ENCODE measurements at places on chromosomes 4 and X.
A peak's percentile ranks its signal among the peaks of the same experiment; 100 is the strongest.

DNA sequence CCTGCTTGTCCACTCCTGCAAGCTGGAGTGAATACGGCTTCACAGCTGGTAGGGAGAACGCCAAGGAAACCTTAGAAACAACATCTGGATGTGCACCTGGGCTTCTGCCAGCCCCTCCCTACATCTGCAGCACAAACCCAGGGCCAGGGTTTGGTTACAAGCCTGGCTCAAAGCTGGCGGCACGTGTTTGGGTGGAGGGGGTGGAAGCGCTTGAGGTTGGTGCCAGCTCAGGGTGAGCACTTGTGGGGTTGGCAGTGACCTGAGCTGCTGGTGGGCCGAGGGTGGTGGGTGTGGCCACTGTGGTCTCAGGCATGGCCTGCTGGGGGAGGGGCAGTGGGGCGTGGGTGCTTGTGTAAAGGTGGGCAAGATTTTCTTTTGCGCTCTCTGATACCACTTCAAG lies 15.6 kb downstream of the ELF4 start:
- DNase-seq = no peak

GRCh38 chr4:39698424-39699009 lies 581 bp downstream of the UBE2K start:
- peak; percentile 54 for DNase-seq

DNA sequence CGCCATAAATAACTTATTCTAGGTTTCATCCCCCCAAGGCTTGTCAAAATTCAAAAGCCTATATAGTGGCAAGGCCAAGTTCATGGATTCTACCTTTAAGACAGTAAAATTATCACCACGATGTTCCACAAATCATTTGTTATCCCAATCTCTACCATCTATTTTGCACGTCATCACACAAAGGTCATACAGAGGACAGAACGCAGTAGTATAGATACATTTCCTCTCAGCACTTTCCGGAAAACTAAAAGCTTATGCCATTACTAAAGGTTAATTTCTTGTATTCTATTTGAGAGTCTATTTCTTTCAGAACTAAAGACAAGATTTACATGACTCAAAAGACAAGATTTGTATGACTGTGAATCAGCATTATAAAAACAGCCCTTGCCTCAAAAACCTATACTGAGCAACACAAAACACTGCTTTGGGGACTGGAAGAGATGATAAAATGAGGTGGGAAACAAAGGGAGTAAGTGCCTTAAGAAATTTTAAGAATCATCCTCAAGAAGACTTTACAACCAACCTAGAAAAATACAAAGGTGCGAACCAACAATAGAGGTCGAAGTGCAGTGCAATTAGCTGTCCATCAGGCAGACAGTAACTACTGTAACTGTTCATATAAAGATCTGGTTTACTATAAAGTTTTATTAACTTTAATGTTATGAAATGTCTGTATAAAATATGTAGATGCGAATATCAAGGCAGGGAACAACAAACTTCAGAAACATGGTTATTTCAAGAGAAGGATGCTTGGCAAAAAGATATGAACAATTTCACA lies 7.6 kb downstream of the UBE2D3 start:
- DNase-seq = no peak

GRCh38 chr4:36919721-36920120 lies 324.8 kb upstream of the NWD2 start:
- no peak for DNase-seq

DNA sequence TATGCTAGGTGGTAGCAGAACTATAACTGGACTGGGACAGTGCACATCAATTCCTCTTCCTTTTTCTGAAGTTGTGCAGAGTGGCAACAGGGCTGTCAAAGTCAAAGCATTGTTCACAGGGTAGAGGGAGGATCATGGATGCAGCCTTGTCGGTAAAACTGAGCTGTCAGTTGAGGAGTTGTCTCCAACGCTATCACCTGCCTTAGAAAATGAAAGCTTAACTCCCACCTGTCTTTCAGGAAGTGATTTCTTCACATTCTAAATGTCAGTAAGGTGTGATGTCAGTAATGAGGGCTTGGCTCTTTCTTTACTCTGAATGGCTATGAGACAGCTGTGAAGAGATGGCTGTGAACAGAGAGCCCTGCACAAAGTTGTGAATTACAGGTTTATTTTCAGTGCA lies 66.4 kb upstream of the BANK1 start:
- DNase-seq = no peak

- DNase-seq = no peak
Measured at GRCh38 chrX:148513661-148514060, 13.2 kb downstream of the AFF2 start.

DNA sequence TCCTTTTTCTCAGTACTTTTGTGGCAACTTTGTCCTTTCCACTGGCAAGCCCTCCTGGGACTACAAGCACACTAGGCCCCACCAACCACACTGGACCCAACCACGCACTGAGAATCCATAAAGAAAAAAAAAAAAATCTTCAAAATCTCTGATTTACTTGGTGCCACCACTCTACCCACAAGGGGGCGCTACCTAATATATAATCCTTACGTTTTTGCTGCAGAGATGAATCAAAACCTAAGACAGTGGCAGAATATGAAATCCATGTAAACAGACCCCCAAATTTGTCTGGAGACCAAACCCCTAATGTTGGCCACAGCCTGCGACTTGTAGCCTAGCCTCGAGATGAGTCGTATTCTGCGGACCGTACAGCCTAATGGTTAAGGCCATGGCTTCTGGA lies 63.5 kb upstream of the ARHGAP36 start:
- no peak for DNase-seq

- peak; percentile 68 for DNase-seq
Measured at GRCh38 chrX:150508451-150509367, 59.7 kb upstream of the MTM1 start.

DNA sequence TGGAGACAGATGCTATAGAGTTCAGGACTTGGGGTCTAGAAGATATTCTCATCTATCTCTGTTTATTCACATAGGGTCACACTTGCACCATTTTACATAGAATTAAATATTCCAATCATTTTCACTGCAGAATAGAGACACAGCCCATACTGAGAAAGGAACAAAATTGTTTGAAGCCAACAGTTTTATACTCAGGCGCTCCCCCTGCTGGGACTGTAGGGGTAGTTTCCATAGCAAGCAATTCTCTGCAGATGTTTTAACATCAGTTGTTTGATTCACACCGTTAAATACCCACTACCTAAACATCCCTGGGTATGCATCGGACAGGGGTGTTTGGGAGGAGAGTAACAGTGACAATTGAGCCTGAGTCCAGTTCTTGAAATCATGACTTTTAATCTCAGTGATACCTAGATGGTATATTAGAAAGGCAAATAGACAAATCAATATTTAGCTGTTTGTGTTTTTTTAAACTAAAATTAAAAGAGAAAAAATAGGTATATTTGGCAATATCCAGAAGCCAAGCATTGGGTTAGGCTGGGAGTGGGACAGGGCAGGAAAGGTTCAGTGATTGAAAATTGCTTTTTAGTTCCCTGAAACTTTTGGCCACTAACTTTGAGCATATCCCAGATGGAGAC lies 33.8 kb downstream of the LONRF3 start:
- no peak for DNase-seq

DNA sequence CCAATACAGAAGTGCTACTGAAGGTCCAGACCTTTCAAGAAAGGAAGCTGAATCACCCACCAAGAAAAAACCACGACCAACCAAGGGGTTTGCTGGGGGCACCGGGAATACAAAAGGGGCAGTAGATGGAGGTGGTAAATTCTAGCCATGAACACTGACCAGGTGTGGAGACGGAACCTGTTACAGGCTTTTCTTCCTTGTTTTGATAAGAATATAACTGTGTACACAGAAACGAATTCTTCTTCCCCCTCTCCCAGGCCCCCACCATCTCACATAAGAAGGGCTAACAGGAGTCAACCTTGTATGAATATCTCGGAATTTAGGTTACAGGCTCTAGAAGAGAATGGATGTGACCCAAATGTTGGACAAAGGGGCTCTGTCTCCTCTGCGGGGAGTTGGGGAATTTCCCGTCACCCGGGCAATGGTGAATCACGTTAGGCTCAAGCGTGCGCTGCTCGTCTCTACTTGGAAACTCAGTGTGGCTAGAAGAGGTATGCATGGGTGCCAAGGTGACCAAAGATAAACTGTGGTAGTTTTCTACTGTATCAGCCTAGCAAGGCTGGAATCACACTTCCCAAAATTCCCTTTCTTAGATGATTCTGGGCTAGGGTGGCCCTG lies 87.0 kb downstream of the AFAP1 start:
- peak; percentile 70 for DNase-seq

DNA sequence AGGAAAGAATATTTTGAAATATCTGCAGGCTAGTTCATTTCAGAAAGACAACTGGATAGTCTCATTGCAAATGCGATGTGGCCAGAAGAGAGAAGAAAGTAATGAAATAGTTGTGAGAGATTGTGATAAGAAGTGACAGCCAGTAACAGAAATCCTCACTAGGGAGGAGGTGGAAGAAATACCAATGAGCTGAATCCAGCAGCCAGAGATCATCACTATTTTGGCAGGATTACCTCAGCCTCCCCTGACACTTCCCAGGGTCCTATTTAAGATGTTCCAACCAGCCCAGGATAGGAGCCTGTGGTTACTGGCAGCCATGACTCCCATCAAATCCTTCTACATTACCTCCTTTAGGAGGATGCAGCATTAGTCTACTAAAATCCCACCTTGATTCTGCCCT lies 76.7 kb upstream of the ARHGAP24 start:
- DNase-seq = peak; percentile 34

GRCh38 chr4:129972257-129972656 lies 876.3 kb downstream of the C4orf33 start:
- no peak for DNase-seq

All from right cardiac atrium (tissue), 5 donors.